ENCODE measurements at places on chromosomes 12 and 14.
A peak's percentile ranks its signal among the peaks of the same experiment; 100 is the strongest.

DNA sequence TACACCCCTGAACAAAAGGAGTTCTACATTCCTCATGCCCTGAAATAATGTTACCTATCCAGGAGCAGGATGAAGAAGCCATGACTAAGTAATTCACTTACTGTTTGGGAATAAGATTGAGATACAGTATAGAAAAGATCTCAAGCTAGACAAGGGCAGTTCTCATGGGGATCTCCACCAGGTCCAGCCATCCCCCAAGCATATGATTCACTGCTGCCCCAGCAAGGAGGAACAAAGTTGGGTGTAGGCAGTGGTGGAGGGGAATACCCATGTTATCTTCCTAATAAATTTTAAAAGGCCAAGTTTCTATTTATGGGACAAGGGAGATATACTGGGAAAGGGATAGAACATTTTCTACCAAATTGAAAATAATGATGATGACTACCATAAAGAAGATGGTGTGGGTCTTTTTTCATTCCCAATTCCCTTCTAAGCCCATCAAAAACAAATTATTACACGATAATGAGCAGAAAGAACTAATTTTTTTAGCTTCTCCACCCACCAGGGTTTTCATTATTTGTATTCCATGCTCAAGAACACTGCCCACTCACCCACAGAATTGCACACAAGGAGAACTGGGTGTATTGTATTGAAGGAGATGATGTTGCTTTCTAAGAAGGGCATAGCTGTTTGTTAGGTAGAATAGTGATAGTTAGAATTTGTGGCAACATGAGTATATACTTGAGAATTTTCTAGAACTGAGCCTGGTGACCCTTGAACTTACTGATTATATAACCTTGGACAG is 204.6 kb downstream of the BTG1 start:
- no peaks in the 10 kb centered on the region for H3K4me1 ChIP-seq
- DNase-seq, result no peak
- H3K27ac ChIP-seq, result no peak overlapping the region
- H3K36me3 ChIP-seq, result no peaks in the 10 kb centered on the region

DNA sequence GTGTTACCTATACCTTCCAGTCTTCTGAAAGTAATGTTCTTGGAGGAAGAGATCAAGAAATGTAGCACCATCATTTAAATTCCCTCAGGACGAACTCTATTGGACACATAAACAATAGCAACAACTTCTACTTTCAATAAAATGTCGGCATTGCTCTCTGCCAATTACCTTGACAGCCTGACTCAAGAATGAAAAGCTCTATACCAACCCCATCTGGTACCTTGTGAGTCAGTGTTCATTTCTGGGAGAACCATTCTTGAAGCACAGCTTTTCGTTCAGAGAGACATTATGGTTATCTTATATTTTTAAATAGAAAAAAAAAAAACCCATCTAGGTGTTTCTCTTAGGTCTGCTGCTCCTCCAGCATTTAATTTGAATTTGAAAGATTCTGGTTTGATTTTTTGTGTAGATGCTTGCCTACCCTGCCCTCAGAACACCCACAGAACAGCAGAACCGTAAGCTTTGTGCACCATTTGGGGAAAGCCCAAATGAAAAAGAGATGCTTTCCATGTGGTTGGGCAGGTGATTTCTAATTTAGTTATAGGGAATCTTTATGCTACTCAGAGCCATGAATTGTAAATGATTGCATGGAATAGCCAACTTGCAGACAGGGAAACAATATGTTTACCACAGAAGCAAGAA is 156.0 kb downstream of the SAMD4A start:
- H3K27me3 ChIP-seq, result no peaks in the 10 kb centered on the region
- H3K27ac ChIP-seq, result no peak overlapping the region
- peaks cover 2% of the 10 kb centered on the region for H3K36me3 ChIP-seq
- peaks cover 45% of the 10 kb centered on the region for H3K4me1 ChIP-seq
- no peak overlapping the region for H3K4me3 ChIP-seq
- DNase-seq, result peak; percentile 28

DNA sequence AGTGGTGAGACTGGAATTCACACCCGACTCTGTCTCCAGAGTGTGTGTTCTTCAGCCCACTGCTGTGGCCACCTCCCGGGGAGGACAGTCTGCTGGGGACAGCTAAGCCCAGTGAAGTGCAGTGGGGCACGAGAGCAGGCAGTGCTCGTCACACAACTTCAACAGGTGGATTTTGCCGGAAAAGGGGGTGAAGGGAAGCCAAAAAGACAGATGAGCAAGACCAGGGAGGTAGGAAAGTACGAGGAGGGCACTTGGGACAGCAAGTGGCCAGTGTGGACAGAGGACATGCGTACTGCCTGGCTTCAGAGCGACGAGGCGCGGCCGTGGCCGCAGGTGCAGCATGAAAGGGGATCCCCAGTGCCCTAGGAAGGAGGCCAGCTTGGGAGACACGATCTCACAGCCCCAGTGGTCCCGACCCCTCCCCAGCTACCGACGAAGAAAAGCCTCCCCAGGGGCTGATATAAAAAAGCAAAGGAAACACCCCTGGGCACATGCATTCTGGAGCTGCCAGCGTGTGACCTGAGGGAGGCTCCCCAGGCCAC is 96.1 kb downstream of the FBXL14 start:
- no peaks in the 10 kb centered on the region for H3K36me3 ChIP-seq
- no peaks in the 10 kb centered on the region for H3K4me1 ChIP-seq
- DNase-seq, result no peak
- H3K27ac ChIP-seq, result no peak overlapping the region
- H3K27me3 ChIP-seq, result peaks cover 4% of the 10 kb centered on the region

- no peak overlapping the region for H3K27ac ChIP-seq
- DNase-seq, result no peak
- H3K36me3 ChIP-seq, result peaks cover 16% of the 10 kb centered on the region
- H3K27me3 ChIP-seq, result no peaks in the 10 kb centered on the region
- H3K4me1 ChIP-seq, result peaks cover 10% of the 10 kb centered on the region
- H3K4me3 ChIP-seq, result no peak overlapping the region
These were observed 92.0 kb downstream of the NCOR2 start for GRCh38 chr12:124475295-124476010.

- DNase-seq, result no peak
- no peak overlapping the region for H3K27ac ChIP-seq
- no peaks in the 10 kb centered on the region for H3K36me3 ChIP-seq
- no peaks in the 10 kb centered on the region for H3K4me1 ChIP-seq
- H3K27me3 ChIP-seq, result no peaks in the 10 kb centered on the region
These were observed 275.4 kb downstream of the TRHDE start for GRCh38 chr12:72547573-72547972.

DNA sequence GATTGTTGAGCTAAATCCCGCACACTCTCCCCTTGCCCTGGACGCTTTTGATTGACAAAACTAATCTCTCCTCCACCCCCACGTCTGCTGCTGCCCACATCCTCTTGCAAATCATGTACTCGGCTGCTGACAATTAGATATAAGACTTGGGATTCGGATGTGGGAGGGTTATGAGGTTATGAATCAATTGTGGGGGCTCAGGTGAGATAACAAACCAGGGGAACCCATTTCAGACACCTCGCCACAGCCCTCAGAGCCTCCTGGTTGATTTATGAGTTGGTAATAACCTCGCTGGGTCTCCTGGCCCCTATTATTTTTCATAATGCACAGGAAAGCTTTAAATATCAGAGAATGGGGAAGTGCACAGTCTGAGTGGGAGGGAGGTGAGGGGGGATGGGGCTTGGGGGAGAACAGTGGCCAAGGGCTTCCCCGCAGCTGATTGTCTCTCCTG is 449.9 kb downstream of the DPF3 start:
- H3K27me3 ChIP-seq, result peaks cover 1% of the 10 kb centered on the region
- DNase-seq, result no peak
- no peak overlapping the region for H3K4me3 ChIP-seq
- no peaks in the 10 kb centered on the region for H3K4me1 ChIP-seq

GRCh38 chr14:69685218-69685616 is 73.8 kb downstream of the SUSD6 start:
- no peak overlapping the region for H3K4me3 ChIP-seq
- peak overlapping the region; percentile 62 for H3K27ac ChIP-seq
- H3K27me3 ChIP-seq, result no peaks in the 10 kb centered on the region
- H3K36me3 ChIP-seq, result no peaks in the 10 kb centered on the region
- H3K4me1 ChIP-seq, result peaks cover 86% of the 10 kb centered on the region

GRCh38 chr12:94717656-94718055 is 67.3 kb upstream of the TMCC3 start:
- no peaks in the 10 kb centered on the region for H3K36me3 ChIP-seq
- H3K27ac ChIP-seq, result no peak overlapping the region
- no peak overlapping the region for H3K4me3 ChIP-seq
- H3K4me1 ChIP-seq, result no peaks in the 10 kb centered on the region
- 0 out of 3 replicates have a peak, but pooled peaks cover 4% of the 10 kb centered on the region for H3K27me3 ChIP-seq

DNA sequence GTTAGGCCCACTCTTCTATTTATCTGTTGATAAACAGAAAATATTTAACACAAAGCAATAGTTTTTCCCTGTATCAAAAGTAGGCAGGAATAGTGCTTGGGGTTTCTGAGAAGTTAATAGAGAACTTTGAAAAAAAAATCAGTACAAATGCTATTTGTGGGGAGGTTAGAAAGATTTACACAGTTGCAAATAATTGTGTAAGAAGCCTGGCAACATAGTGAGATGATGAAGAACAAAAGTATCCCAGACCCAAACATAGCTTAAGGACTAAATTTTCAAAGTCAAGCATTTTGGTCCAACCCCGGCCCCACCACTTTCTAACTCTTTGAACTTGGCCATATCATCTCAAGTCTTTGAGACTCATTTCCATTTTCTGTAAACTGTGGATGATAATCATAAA is 687.5 kb upstream of the TMEM132C start:
- no peaks in the 10 kb centered on the region for H3K4me1 ChIP-seq
- H3K36me3 ChIP-seq, result no peaks in the 10 kb centered on the region
- no peak overlapping the region for H3K4me3 ChIP-seq
- H3K27ac ChIP-seq, result no peak overlapping the region

DNA sequence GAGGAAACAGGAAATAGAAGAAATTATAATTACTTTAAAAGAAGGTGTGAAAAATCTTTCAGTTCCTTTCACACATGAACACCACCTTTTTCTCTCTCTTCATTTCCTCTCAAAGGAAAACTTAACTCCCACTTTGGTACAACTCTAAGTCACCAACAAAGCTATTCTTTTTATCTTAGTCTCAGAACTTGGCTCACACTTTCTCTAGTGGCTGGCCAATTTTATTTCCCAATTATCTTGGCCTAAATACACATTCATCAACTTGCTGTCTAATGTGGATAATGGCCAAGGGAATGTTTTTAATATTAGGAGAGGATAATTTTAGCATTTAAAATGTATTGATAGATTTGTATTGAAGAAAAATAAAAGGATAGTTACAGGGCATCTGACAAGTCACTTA is 64.5 kb upstream of the NAV3 start:
- no peaks in the 10 kb centered on the region for H3K36me3 ChIP-seq
- no peaks in the 10 kb centered on the region for H3K27me3 ChIP-seq
- no peaks in the 10 kb centered on the region for H3K4me1 ChIP-seq
- DNase-seq, result no peak
- H3K27ac ChIP-seq, result no peak overlapping the region
- H3K4me3 ChIP-seq, result no peak overlapping the region

GRCh38 chr12:39620659-39621658 is 1.4 kb upstream of the ABCD2 start:
- H3K27me3 ChIP-seq, result no peaks in the 10 kb centered on the region
- no peak for DNase-seq
- H3K36me3 ChIP-seq, result no peaks in the 10 kb centered on the region
- peaks cover 21% of the 10 kb centered on the region for H3K4me1 ChIP-seq
- H3K4me3 ChIP-seq, result no peak overlapping the region

DNA sequence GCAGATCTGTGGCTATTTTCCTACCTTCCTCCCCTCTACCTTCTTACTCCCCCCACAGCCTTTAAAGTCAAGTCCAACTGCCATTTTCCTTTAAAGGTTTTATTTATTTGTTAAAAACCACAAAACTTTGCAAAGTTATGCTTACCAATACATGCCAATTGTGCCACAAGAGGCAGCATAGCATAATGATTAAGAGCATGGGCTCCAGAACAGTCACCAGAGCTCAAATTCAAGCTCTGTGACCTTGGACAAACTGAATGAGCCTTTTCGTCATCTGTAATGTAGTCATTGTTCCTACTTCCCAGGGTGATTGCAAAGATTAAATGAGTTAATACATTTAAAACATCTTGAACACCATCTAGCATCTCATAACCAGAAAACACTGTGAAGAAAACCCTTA is 13.0 kb upstream of the FMNL3 start:
- peaks cover 10% of the 10 kb centered on the region for H3K4me1 ChIP-seq
- no peaks in the 10 kb centered on the region for H3K36me3 ChIP-seq
- H3K27ac ChIP-seq, result no peak overlapping the region
- H3K27me3 ChIP-seq, result no peaks in the 10 kb centered on the region

- H3K27me3 ChIP-seq, result peaks cover 12% of the 10 kb centered on the region
- H3K27ac ChIP-seq, result peak overlapping the region; percentile 72
- H3K36me3 ChIP-seq, result no peaks in the 10 kb centered on the region
- peak overlapping the region; percentile 90 for H3K4me3 ChIP-seq
- H3K4me1 ChIP-seq, result peaks cover 37% of the 10 kb centered on the region
- peak; percentile 81 for DNase-seq
These were observed 3.2 kb downstream of the PLXNC1 start for GRCh38 chr12:94151582-94151981.

- H3K4me3 ChIP-seq, result no peak overlapping the region
- H3K4me1 ChIP-seq, result peaks cover 6% of the 10 kb centered on the region
- no peak overlapping the region for H3K27ac ChIP-seq
- H3K36me3 ChIP-seq, result no peaks in the 10 kb centered on the region
These were observed 4.7 kb upstream of the PLD4 start for GRCh38 chr14:104919993-104920315.

DNA sequence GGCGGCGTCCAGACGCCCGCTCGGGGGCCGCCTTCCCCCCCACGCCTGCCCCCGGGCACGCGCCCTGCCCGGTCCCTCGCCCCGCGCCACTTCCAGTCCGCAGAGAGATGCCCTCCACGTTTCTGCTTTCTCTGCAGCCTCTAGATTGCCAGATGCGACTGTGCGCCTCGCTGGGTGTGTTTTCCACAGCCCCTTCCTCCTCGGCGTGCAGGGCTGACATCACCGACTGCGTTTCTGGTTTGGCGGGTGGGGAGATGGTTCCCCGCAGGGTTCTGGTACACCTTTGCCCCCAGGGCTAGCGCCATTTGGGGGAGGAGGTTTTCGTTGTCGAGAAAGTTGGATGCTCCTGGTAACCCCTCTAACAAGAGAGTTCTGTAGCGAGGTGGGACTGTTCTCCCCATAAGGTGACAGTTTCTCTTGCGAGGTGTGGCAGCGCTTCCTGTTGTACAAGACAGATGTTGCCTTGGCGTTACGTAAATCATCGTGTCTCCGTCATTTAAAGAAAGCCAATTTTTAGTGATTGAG is 1.5 kb downstream of the CALM1 start:
- peak overlapping the region; percentile 52 for H3K27ac ChIP-seq
- peaks cover 39% of the 10 kb centered on the region for H3K4me1 ChIP-seq
- H3K4me3 ChIP-seq, result peak overlapping the region; percentile 95
- peaks cover 16% of the 10 kb centered on the region for H3K36me3 ChIP-seq
- H3K27me3 ChIP-seq, result peaks cover 4% of the 10 kb centered on the region
- DNase-seq, result no peak

- no peaks in the 10 kb centered on the region for H3K4me1 ChIP-seq
- DNase-seq, result no peak
- no peak overlapping the region for H3K27ac ChIP-seq
These were observed 94.0 kb downstream of the NUAK1 start for GRCh38 chr12:106044773-106045172.

GRCh38 chr12:38648813-38649212 is 256.6 kb downstream of the CPNE8 start:
- no peaks in the 10 kb centered on the region for H3K4me1 ChIP-seq
- H3K4me3 ChIP-seq, result no peak overlapping the region
- no peaks in the 10 kb centered on the region for H3K36me3 ChIP-seq
- DNase-seq, result no peak
- no peaks in the 10 kb centered on the region for H3K27me3 ChIP-seq
- H3K27ac ChIP-seq, result no peak overlapping the region

- H3K36me3 ChIP-seq, result no peaks in the 10 kb centered on the region
- no peaks in the 10 kb centered on the region for H3K4me1 ChIP-seq
- H3K4me3 ChIP-seq, result no peak overlapping the region
These were observed 95.1 kb downstream of the TTC8 start for GRCh38 chr14:88919502-88919901.

Data from HepG2 (cell line).